Left lung (tissue), 14 donors: ENCODE measurements at places on chromosomes 4 and X.

DNA sequence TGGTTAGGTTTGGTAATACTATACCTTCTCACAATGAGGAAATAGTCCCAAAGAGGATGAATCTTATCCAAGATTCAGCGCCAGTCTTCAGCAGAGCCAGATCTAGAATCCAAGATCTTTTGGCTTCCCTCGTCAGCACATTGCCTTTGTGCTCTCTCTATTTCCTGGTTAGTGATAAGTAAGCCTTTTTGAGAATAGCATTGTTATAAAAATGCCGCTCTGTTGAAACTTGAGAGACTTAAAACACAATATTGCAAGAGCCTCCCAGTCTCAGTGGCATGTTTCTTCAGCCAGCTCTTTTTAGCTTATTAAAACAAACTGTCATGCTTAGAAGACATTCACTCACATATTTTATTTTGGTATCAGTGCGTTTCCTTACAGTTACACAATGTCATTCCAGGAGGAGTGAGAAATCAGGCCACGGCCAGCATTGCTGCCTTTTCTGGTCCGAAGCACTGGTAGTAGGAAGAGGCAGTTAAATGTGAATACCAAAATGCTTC is 141.4 kb downstream of the KLHL8 start:
- no peak for DNase-seq

DNA sequence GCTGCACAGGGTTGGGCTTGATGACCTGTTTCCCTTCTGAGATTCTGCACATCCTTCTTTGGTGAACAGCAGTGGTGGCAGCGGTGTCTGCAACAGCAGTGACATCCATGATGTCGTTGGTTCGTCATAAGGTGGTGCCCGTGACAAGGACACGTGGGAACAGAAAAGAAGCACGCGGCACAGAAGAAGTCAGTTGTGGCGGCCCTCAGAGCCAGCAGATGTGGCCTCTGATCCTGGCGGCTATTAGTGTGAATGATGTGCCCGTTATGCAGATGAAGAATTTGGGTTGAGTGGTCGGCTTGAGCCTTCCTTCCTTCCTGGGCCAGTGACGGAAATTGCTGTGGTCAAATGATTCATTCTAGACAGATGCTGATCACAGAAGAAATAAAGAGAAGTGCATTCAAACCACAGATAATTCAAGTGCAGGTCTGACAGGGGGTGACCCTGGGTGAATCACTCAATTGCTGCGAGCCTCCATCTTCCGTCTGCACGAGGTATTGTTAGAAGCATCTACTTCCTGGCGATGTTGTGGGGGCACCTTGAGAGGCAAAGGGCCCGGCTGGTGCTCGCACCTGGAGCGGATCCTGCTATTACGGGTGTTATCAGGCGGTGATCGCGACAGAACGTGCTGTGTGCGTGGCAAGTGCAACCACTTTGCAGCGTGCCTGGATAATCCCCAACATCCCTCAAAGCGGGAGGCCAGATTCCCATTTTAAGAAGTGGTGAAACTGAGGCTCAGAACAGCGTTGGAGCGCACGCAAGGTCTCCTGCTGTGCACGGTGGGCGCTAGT is 215.2 kb upstream of the PSAPL1 start:
- DNase-seq: no peak

DNA sequence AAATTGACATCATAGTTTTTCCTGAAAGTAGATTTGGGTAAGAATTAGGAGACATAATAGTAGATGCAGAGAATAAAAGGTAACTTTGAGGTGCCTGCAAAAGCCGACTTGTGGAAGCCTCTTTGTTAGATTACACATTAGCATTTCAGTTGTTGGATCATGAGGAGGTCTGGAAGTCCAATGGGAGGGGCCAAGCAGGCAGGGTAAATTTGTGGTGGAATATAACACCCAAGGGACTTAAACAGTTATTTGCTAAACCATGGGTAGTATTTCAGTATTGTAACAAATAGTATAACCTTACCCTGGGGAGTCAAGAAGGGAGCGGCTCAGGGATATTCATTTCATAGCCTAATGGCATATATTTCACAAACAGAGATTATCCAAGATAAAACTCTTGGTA is 810.7 kb upstream of the AMOT start:
- no peak for DNase-seq

- DNase-seq: no peak
These were observed 10.7 kb upstream of the TRO start for GRCh38 chrX:54909941-54910340.

DNA sequence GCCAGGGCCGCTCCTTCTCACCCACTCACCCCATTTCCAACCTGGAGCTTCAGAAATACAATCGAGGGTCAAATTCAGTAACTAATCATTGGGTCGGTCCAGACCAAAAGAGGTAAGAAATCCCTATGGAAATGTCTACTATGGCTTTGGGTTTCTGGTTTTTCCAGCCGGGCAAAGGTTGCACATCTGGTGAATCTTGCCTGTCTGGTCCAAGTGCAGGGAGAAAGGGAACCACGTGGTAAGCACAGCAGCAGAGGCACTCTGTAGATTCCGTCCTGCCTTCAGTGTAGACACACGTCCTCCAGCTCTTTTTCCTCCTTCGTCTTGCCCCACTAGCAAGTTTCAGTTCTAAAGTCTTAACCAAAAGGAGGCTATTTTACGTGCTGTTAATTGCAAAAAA is 218.0 kb upstream of the JADE1 start:
- no peak for DNase-seq
